Ureter (tissue), 1 donor: ENCODE measurements at places on chromosomes 2 and 18.

- no peak for DNase-seq
Measured at GRCh38 chr18:69725009-69725408, 222.7 kb downstream of the CD226 start.

DNA sequence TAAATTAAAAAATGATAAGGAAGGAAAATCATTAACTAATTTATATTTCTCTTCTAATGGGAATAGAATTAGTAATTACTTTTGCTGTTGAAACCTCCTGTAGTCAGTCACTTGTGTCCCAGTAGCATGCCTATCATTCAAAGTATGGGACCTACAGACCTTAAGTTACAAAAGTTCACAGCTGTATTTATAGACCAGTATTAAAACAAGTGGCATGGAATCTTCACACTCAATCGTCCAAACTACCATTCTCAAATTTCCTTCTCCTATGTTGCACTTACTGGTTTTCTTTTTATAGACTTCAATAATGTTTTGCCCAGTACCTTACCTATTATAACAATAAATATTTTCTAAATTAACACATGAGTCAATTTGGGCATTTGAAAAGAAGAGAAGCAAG, 639.9 kb downstream of the ERBB4 start:
- no peak for DNase-seq

- DNase-seq: no peak
Measured at GRCh38 chr2:142445023-142445422, 314.2 kb upstream of the LRP1B start.

DNA sequence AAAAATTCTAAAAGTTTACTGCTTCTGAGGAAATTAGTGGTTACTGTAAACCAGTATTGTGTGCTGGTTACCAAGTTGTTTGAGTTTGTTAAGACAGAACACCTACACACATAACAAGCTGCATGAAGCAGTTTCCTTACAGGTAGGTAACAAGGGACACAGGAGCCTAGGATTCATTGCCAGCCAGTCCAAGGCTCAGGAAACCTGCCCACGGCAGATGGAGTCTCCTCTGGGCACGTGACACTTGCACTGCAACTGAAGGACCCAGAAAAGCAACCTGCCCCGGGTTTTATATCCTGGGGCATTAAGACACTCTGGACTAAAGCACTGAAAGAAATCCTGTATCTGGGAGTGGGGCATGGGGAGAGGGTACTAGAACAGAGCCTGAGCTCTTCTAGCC, 639.3 kb downstream of the ADCYAP1 start:
- no peak for DNase-seq

- no peak for DNase-seq
Measured at GRCh38 chr18:9808295-9809241, 77.2 kb upstream of the TXNDC2 start.

DNA sequence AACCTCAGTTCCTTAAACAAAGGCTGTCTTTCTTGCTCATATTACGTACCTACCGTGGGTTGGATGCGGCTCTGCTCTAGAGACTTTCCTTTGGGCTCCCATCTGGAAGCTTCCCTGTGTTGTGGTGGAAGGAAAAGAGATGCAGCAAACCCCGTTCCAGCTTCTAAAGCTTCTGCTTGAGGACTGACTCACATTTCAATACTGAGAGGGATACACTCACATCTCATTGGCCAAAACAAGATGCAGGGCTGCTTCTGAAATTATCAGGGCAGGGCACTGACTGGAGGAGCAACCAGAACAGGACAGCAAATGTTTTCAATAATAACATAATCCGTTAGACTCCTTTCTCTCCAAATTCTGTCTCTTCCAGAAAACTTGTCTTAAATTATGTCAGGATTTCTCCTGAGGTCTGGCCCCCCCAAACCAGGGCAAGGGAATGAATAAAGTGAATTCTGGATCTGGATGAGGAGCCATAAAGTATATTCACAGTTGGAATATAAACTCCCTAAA, 4.5 kb upstream of the MYO5B start:
- no peak for DNase-seq

DNA sequence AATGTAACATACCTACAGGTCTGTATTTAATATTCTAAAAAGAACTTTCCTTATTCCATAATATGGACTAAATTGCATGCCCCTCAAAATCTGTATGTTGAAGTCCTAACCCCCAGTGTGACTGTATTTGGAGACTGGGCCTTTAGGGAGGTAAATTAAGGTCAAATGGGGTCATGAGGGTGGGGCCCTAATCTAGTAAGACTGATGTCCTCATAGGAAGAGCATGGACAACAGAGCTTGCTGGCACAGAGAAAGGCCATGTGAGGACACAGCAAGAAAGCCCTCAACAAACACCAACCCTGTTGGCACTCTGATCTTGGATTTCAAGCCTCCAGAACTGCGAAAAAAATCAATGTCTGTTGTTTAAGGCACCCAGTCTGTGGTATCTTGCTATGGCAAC, 18.6 kb downstream of the SF3B1 start:
- no peak for DNase-seq

- no peak for DNase-seq
Measured at GRCh38 chr2:100731535-100731981, 88.4 kb upstream of the NPAS2 start.

DNA sequence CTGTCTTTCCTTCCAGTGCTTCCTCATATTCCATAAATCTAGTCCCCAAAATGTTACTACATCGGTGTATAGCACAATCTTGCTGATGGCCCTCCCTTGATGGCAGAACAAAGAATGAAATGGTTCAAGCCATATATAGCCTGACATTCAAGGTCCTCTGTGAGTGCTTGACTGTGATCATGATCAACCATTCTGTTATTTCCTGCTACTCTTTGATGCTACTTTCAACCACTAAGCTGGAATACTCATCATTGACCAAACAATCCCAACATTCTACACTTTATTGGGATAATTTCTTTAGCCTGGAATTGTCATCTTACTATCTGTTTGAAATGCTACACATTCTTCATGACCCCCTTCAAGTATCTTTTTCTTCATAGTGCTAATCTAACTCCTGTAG, 633.9 kb downstream of the PLCL1 start:
- no peak for DNase-seq

DNA sequence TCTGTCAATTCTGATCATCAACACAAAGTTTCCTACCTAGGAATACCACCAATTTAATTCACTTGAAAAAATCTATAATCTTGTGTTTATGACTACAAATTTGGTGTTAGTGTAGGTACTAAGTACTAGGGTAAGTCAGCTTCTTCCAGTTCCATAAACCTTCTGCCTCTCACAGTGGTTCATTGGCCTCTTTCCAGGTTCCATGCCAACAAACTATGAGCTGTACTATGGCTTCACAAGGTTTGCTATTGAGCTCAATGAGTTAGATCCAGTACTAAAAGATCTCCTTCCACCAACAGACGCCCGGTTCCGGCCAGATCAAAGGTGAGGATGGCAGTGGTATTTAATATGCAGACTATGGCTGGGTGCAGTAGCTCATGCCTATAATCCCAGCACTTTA, 58.8 kb downstream of the PRKRA start:
- DNase-seq: no peak

GRCh38 chr2:191635333-191636234, 42.4 kb upstream of the NABP1 start:
- DNase-seq: no peak

- no peak for DNase-seq
Measured at GRCh38 chr2:96824079-96824870, 8.2 kb downstream of the CNNM3 start.

DNA sequence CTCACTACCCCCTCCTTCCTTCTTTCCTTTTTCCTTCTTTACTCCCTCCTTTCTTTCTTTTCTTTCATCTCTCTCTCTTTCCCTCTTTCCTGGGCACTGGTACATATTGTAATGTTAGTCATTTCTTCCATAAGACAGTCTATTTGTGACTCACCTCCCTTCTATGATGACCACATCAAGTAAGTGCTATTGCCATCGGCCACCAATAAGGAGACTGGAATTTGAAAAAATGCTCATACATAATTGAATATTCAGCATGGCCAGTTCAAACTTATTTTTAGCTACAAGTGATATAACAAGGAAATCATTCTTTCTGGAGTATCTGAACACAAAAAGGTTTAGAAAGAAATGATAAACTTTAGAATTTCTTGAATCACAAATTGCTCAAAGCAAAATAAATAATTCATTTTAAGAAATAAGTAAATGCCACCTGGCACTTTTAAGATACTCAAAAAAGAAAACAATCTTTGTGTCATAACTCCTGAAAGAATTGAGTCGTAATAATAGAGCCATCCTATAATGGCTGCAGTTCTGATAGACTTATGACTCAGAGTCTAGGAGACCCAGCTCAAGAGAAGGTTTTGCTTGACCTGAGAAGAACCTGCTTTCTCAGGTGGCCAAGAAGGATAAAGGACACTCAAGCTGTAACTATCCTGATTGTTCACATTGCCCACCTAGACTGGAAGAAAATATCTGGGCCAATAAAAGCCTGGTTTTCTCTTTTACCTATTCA, 51.6 kb upstream of the CCBE1 start:
- DNase-seq: no peak

GRCh38 chr2:151437630-151438029, 27.9 kb downstream of the RIF1 start:
- DNase-seq: no peak

DNA sequence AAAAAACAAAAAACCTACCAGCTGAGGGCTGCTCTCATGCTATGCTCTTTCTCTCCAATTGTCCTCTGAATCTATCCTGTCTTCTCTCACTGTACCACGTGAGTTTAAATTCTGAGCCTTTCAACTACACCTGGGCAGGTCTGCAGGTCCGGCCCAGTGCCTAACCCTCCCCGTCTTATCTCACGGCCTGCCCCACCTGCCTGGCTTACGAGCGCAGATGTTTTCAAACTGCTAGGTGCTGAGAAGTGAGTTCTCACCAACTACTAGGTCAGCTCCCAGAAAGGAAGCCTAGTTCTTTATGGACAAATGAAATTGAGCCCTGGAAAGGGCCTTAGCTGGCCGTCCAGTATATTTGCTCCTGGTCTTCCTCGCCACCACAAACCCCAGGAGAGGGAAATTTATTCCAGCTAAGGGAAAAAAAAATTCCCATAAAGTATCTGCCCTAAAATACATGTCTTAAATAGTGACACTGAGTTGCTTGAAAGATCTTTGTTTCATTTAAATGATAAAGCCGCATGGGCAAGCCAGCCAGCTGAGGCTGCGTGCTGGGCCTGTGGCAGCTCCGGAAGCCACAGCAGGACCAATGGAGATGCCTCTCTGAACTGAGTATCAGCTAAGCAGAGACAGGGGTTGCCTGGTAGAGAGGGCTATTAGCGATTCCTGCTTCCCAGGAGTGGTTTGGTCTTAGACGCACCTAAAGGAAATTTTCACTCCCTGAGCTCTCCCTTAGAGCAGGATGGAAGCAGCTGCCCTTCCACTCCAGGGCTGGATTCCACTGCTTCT, 92.5 kb upstream of the NCK2 start:
- DNase-seq: no peak

GRCh38 chr2:187224989-187225388, 223.1 kb downstream of the CALCRL start:
- DNase-seq: no peak

- no peak for DNase-seq
Measured at GRCh38 chr2:23541503-23542229, 156.7 kb downstream of the KLHL29 start.

DNA sequence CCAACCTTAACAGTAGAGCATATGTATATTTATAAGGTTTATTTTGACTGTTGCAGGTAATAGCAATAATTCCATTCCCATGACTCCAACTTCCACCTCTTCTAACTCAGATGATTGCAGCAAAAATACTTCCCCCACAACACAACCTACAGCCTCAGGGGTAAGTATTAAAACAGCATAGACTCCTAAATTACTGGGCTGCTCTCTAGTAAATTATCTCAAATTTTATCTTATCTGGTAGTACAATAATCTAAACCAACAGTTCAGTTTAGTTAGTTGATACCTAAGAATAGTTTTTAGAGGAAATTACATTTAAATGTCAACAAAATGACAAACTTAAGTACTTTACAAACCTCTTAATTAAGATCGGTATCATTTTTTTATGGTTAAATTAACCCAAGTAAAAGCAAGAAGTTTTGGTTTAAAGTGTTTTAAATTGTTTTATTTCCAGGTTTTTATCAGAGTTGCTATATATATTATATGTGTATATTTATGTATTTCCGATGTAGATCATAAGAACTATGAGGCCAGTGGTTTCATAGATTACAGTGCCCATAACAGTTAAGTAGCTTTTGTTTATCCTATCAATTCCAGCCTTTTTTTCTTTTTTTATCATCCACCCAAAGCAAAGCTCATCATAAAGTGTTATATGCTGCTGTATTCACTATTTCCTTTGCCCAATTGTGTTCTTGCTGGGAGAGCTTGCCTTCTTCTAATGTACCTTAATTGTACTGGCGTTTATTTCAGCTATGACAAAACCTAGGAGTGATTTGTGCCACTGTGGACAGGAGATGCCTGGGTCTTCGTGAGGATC, 13.7 kb downstream of the GATA6 start:
- DNase-seq: no peak

DNA sequence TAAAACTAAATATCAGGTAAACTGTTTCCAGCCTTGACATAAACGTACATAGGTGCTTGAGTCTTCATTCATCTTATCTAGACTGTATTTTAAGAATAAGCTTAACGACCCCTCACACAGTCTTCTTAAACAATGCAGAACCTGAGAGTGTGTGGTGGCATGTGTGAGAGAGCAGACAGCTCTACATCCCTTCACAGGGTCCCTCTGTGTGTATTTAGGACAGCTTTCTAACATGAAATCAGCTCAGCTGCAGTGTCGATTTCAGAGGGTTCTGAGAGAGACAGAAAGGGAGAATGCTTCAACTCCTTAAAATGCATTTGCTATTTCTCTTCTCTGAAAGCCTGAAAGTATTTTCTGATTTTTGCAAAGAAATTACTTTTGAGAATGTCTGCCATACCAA, 185.2 kb downstream of the GRB14 start:
- no peak for DNase-seq

DNA sequence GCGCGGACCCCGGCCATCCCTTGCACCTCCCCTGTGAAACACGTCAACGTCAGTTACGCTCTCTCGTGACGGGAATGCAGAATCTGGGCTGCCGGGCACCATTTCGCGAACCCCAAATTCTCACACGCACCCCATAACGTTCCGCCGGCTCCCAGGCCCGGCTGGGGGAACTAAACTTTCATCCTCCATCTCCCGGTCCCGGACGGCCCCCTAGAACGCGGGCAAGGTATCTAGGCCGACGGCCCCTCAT, 544 bp downstream of the DNAJC27 start:
- DNase-seq: no peak

DNA sequence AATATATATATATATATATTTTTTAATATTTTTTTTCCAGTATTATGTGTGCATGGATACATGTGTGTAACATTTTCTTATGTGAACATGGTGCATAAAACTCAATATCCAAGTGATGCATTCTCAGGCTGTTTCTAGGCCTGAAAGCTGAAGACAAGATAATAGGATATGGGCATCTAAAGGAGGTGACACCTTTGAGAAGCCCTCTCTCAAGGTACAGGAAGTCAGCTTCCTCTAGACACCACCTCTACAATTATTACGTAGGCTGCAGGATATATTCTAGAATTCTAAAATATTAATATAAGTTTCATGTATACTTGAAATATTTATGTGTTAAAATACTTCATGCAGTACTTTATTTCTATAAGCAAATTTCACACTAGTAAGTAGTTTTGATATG, 327.5 kb downstream of the PTPRM start:
- no peak for DNase-seq

GRCh38 chr2:15691586-15692310, 100.1 kb downstream of the DDX1 start:
- no peak for DNase-seq
